ENCODE measurements at places on chromosomes 7 and 10. TPM values are rescaled to one million over a fixed set of nuclear protein-coding genes. Genes with fewer than 3 reads are reported as not detected.
A peak's percentile ranks its signal among the peaks of the same experiment; 100 is the strongest.

The PON1 gene
- not detected for total RNA-seq

DNA sequence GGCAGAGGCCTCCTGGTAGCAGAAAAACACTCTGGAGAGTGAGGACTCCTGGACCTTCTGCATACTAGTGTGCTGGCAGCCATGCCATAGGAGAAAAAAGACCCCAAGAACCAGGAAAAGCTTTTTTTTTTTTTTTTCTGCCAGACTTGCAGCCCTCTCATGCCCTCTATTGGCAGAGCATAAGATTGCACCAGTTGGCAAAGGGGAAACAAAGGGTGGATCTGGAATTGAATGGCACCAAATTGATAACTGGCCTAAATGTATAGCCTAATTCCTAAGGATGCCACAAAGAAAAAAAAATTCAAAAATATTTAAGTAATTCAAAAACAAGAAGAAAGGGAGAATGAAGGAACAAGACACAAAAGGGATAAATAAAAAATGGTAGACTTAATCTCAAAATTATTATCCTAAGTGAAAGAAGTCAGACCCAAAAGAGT is 112.5 kb upstream of the GHITM start:
- H3K4me1 ChIP-seq, result no peaks in the 10 kb centered on the region
- no peak overlapping the region for H3K4me3 ChIP-seq
- no peaks in the 10 kb centered on the region for H3K27me3 ChIP-seq
- H3K27ac ChIP-seq, result no peak overlapping the region
- no peak for DNase-seq

DNA sequence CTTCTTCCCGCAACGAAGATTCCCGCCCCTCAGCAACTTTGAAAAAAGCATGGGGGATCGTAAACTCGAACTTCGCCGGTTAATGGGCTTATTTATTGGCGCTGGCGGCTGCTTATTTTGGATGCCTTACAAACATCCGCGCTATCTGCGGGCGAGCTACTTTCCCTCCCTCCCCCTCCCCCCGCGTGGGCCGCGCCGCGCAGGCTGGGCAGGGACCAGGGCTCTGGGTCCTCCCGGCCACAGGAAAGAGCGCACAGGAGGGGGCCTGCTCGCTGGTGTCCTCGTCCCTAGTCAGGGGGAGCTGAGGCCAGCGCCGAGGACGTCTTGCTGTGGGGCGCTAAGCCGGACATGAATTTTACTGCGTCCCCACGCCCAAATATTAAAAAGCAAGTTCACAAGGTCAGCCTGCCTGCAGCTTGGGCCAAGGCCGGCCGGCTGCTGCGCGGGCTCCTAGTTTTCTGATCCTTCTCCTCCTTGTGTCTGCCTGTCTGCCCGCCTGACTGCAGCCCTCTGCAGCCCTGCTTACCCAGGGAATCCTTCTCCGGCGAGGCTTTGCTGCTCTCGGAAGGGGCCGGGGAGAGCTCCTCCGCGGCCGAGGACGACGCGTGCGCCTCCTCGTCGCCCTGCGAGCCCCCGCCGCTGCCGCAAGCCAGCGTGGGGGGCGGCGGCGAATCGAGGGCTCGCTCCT is 1.2 kb downstream of the HOXA10 start:
- H3K4me1 ChIP-seq, result no peaks in the 10 kb centered on the region
- H3K27ac ChIP-seq, result no peak overlapping the region
- peak overlapping the region; percentile 29 for H3K4me3 ChIP-seq
- peak; percentile 92 for DNase-seq

- H3K36me3 ChIP-seq, result no peaks in the 10 kb centered on the region
- DNase-seq, result no peak
- no peak overlapping the region for H3K27ac ChIP-seq
- H3K4me1 ChIP-seq, result no peaks in the 10 kb centered on the region
Observed at GRCh38 chr10:70616761-70617160, 14.2 kb upstream of the PRF1 start.

- H3K4me3 ChIP-seq, result no peak overlapping the region
- H3K27ac ChIP-seq, result no peak overlapping the region
- no peaks in the 10 kb centered on the region for H3K27me3 ChIP-seq
- no peaks in the 10 kb centered on the region for H3K36me3 ChIP-seq
Observed at GRCh38 chr10:127527891-127528290, 21.2 kb upstream of the NPS start.

Measured in aorta (tissue), 5 donors.